ENCODE measurements at places on chromosomes 5 and 9. TPM values are rescaled to one million over a fixed set of nuclear protein-coding genes. Genes with fewer than 3 reads are reported as not detected.

- DNase-seq, result no peak
These were observed 108.0 kb upstream of the MTAP start for GRCh38 chr9:21694424-21694823.

- peak; percentile 84 for DNase-seq
These were observed 307.8 kb downstream of the NR2F1-AS1 start for GRCh38 chr5:93273176-93273575.

DNA sequence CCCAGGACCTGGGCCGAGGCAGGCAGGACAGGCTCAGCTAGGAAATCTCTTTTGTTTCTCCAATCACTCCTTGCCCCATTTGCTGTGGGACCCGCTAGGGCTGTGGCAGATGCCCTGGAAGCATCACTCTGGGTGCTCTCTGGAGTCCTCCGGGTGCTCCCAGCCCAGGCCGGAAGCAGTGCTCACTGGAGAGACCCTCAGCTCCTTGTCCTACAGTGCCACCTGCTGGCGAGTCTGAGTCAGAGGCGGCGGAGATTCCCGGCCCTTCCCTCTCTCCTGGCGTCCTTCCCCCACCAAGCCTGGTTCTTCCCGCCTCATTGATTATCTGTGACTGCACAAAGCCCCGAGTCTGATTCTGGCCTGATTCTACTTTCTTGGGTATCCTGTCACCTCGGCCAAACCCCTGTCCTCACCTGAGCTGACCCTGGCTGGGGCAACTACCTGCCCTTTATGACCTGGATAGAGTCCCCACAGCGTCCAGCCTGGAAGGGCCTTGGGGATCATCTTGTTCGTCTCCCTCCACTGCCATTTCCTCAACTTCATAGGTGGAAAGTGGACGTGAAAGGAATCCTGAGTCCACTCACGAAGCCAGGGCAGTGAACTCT, 7.3 kb upstream of the BARHL1 start:
- DNase-seq, result peak; percentile 67

IL3 gene
- not detected for total RNA-seq

- no peak for DNase-seq
These were observed 378.4 kb downstream of the SPATA31D1 start for GRCh38 chr9:82367016-82367415.

FBLL1 gene
- total RNA-seq, result 0.18 TPM

TSSK1B gene
- total RNA-seq, result under 0.01 TPM

ERAP2 gene
- 18.3 TPM for total RNA-seq

GRCh38 chr5:126641387-126641786, 40.6 kb downstream of the PHAX start:
- no peak for DNase-seq

- no peak for DNase-seq
These were observed 700.5 kb upstream of the CDH10 start for GRCh38 chr5:25345240-25345771.

GRCh38 chr9:133560311-133560710, 25.8 kb downstream of the ADAMTSL2 start:
- no peak for DNase-seq

DNA sequence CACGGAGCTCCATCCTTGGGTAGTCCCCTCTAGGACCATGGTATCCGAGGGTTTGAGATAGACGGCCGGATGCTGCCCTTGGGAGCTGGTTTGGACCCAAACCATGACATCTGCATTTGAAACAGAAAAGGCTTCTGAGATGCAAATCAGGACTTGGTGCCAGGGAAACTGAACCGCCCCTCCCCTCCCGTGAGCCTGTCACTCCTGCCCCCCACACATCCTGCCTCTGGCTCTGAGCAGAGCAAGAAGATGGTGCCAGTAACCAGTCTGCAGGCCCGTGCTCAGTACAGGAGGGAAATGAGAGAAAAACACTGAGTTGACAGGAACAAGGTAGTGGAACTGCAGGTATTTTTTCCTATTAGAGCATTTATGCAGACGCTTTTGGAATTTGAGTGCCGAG, 18.6 kb downstream of the ARPC5L start:
- no peak for DNase-seq

DNA sequence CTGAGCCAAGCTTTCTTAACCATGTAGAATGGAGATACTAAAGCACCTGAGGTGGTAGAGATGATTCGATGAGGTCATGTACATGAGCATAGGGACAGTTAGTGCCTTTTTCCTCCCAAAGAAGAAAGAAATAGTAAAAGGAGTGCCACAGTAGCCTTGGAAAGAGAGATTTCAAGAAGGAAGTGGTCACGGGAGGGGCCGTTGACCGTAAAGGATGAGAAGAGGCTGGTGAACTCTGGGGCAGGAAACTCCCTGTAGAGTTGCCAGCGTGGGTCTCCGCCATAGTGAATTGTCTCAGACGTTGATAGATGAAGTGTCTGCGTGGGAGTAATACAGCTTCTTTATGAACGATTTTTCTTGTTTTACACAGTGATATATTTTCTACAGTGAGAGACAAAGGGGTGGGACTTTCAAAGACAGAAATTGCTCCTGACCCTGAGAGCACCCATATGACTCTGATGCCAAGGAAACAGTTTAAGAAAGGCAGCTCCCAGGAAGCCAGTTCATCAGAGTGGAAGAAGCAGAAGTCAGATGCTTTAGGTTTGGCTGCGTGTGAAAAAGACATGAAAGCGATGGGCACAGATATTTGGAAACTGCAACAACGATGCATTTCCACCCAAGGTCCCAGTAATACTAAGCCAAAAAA, 41.3 kb downstream of the UGCG start:
- peak; percentile 83 for DNase-seq

MLANA gene
- not detected for total RNA-seq

TUSC1 gene
- total RNA-seq, result 2.0 TPM

ZNF658 gene
- total RNA-seq, result 6.3 TPM

DNA sequence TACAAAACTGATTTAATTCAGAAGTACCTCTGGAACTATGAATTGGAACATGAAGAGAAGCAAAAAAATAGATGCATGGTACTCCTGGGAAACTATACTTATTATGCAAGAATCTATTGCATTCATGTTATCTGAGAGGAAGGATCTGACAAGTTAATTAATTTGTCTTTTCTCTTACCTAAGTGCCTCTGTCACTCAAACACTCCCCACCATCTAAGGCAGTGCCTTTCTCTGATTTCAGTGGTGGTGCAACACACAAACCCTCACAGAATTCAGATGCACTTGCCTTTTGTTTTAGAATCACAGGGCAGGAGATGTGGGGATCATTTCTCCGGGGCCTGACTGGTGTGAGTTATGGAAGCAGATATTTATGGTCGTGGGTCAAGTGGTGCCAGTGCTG, 52.5 kb upstream of the C9orf72 start:
- no peak for DNase-seq

GRCh38 chr5:76870046-76870445, 20.2 kb downstream of the S100Z start:
- peak; percentile 6 for DNase-seq

- no peak for DNase-seq
These were observed 11.9 kb downstream of the CMBL start for GRCh38 chr5:10295619-10296326.

GRCh38 chr5:9297134-9297533, 248.7 kb downstream of the SEMA5A start:
- no peak for DNase-seq

MOB3B gene
- total RNA-seq, result under 0.01 TPM

- no peak for DNase-seq
These were observed 511 bp downstream of the SEMA5A start for GRCh38 chr5:9545136-9545991.

PCDHGA9 gene
- 3.9 TPM for total RNA-seq

All from IMR-90 (cell line).